ENCODE measurements at places on chromosomes 12 and 14.

DNA sequence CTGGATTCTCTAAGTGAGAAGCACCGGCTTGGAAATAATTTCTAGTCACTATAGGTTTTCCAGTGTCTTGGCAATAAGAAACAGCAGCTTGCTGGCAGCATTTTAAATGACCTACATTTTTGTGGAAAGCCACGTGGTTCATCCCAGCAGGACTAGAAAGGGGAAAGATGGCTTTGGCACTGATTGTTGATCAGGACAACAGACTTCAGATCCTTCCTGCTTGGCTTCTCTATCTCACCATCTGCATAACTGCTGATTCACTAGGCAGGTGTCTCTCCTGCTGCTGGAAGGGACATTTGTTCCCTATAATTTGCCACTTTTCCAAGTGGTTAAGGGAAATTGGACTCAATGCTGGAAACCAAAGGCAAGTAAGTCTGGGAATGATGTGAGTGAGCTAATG, 131.0 kb downstream of the TTC8 start:
- H3K4me3 ChIP-seq: no peak overlapping the region
- no peaks in the 10 kb centered on the region for H3K36me3 ChIP-seq
- no peak overlapping the region for H3K27ac ChIP-seq

DNA sequence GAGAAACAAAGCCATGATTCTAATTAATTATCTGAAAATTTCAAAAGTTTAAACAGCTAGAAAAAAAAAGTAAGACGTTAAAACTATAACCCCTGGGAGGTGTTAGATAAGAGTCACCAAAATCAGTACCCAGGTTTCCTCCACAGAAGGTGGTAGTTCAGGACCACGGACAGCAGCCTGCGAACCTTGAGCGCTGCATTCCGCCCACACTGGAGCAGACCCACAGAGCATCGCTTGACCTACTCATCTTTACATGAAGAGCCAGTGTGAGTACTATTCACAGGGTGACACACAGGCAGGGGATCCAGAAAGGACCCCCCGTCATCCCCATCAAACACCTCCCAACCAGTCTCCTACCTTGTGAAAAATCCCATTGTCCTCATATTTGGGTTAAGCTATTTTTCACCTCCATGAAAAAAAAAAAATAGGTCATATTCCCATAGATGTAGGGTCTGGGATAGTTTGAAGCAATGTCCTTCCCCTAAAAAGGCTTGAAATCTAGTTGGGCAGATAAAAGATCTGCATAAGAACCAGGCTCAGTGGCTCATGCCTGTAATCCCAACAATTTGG, 8.8 kb upstream of the CHGA start:
- no peaks in the 10 kb centered on the region for H3K4me1 ChIP-seq
- H3K4me3 ChIP-seq: no peak overlapping the region
- no peak overlapping the region for H3K27ac ChIP-seq
- no peaks in the 10 kb centered on the region for H3K27me3 ChIP-seq
- DNase-seq: no peak

- H3K4me1 ChIP-seq: no peaks in the 10 kb centered on the region
- no peaks in the 10 kb centered on the region for H3K27me3 ChIP-seq
- no peaks in the 10 kb centered on the region for H3K36me3 ChIP-seq
- H3K27ac ChIP-seq: no peak overlapping the region
Observed at GRCh38 chr14:82224610-82225009, 691.0 kb upstream of the SEL1L start.

DNA sequence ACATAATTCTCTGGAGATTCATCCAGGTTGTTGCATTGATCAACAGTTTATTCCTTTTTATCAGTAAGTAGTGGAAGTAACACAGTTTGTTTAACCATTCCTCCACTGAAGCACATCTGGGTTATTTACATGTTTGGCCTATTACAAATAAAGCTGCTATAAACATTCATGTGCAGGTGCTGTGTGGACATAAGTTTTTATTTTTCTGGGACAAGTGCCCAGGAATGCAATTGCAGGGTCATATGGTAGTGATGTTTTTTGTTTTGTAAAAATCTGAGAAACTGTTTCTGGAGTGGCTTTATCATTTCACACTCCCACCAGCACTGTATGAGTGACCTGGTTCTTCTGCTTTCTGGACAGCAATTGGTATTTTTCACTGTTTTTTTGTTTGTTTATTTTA, 505.4 kb downstream of the CCER1 start:
- H3K36me3 ChIP-seq: no peaks in the 10 kb centered on the region
- DNase-seq: no peak
- no peaks in the 10 kb centered on the region for H3K4me1 ChIP-seq
- H3K27ac ChIP-seq: no peak overlapping the region
- H3K27me3 ChIP-seq: no peaks in the 10 kb centered on the region

- H3K27ac ChIP-seq: no peak overlapping the region
- no peaks in the 10 kb centered on the region for H3K27me3 ChIP-seq
- no peaks in the 10 kb centered on the region for H3K4me1 ChIP-seq
- DNase-seq: no peak
Observed at GRCh38 chr12:24111616-24112015, 162.1 kb upstream of the SOX5 start.

DNA sequence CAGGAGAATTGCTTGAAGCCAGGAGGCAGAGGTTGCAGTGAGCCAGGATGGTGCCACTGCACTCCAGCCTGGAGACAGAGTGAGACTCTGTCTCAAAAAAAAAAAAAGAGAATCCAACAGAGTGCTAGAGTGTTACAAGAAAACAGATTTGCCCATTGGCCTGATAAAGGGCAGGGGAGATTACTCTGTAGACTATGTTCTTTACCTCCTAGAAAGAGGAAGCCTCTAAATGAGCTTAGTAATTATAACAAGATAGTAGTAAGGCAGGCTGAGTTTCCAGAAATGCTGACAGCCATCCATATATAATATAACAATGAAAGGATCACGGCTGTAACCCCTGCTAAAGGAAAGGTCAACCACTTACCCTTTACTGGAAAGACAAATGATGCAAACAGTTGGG, 24.4 kb downstream of the AK7 start:
- H3K36me3 ChIP-seq: no peaks in the 10 kb centered on the region
- no peak for DNase-seq
- no peak overlapping the region for H3K27ac ChIP-seq
- no peaks in the 10 kb centered on the region for H3K27me3 ChIP-seq

- H3K4me3 ChIP-seq: no peak overlapping the region
- H3K27me3 ChIP-seq: no peaks in the 10 kb centered on the region
- no peak for DNase-seq
- H3K27ac ChIP-seq: no peak overlapping the region
- peaks cover 32% of the 10 kb centered on the region for H3K36me3 ChIP-seq
Observed at GRCh38 chr14:22572562-22573058, 16.4 kb downstream of the DAD1 start.

- H3K27me3 ChIP-seq: no peaks in the 10 kb centered on the region
- no peak overlapping the region for H3K4me3 ChIP-seq
- H3K4me1 ChIP-seq: peaks cover 12% of the 10 kb centered on the region
- H3K36me3 ChIP-seq: no peaks in the 10 kb centered on the region
- no peak overlapping the region for H3K27ac ChIP-seq
Observed at GRCh38 chr14:92529903-92530302, 16.3 kb downstream of the RIN3 start.

- H3K4me3 ChIP-seq: no peak overlapping the region
- H3K4me1 ChIP-seq: peaks cover 15% of the 10 kb centered on the region
- H3K27me3 ChIP-seq: no peaks in the 10 kb centered on the region
- no peak overlapping the region for H3K27ac ChIP-seq
- no peak for DNase-seq
- no peaks in the 10 kb centered on the region for H3K36me3 ChIP-seq
Observed at GRCh38 chr12:49838973-49839633, 3.8 kb downstream of the BCDIN3D start.

GRCh38 chr12:80217011-80217535, 117.7 kb downstream of the OTOGL start:
- H3K27ac ChIP-seq: peak overlapping the region; percentile 17
- H3K4me1 ChIP-seq: no peaks in the 10 kb centered on the region
- H3K27me3 ChIP-seq: no peaks in the 10 kb centered on the region
- DNase-seq: no peak

GRCh38 chr12:5073853-5074252, 30.2 kb downstream of the KCNA5 start:
- no peaks in the 10 kb centered on the region for H3K27me3 ChIP-seq
- H3K4me1 ChIP-seq: peaks cover 30% of the 10 kb centered on the region
- H3K36me3 ChIP-seq: no peaks in the 10 kb centered on the region

DNA sequence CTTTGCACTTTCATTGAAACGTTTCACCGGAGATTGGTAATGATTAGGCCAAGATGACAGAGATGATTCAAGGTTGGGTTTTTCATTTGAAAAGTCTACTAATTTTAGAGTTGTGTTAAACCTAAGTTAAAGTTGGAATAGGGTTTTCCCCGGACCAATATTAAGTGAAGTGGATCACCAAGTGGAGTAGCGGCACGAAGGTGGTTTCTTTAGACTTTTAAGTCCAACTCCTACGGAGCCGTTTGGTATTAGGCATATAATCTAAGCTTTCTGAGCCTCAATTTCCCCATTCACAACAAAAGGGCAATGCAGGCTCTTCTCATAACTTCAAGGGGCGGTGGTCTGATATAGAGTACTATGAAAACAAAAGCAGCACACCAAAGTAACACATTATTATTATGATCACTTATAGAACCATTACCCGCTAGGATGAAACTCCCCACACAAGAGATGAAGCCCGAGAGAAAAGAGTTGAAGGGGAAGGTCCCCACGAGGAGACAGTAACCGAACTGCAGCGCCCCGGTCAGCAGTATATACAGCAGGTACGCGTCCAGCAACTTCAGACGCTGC, 413 bp downstream of the DAD1 start:
- peak overlapping the region; percentile 91 for H3K27ac ChIP-seq
- peak overlapping the region; percentile 91 for H3K4me3 ChIP-seq
- no peak for DNase-seq
- H3K4me1 ChIP-seq: peaks cover 57% of the 10 kb centered on the region

GRCh38 chr12:85309125-85309566, 29.1 kb downstream of the ALX1 start:
- H3K4me3 ChIP-seq: no peak overlapping the region
- no peaks in the 10 kb centered on the region for H3K27me3 ChIP-seq
- DNase-seq: no peak
- no peaks in the 10 kb centered on the region for H3K4me1 ChIP-seq
- no peaks in the 10 kb centered on the region for H3K36me3 ChIP-seq
- no peak overlapping the region for H3K27ac ChIP-seq

DNA sequence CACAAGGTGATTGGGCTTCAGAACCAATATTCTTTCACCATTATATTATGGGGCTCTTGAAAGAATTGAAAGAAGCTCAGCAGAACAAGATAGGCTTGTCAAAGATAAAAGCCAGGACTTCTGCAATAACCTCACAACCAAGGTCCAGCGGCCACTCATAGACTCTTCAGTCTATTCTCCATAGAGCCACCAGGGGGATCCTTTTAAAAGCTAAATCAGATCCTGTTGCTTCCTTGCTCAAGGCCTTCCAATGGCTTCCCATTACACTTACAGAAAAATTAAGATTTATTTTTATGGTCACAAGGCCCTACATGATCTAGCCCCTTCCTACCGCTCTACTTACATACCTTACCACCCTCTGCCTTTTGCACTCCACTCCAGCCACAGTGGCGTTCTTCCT, 169.6 kb downstream of the C12orf42 start:
- no peak overlapping the region for H3K4me3 ChIP-seq
- no peak overlapping the region for H3K27ac ChIP-seq
- no peak for DNase-seq

DNA sequence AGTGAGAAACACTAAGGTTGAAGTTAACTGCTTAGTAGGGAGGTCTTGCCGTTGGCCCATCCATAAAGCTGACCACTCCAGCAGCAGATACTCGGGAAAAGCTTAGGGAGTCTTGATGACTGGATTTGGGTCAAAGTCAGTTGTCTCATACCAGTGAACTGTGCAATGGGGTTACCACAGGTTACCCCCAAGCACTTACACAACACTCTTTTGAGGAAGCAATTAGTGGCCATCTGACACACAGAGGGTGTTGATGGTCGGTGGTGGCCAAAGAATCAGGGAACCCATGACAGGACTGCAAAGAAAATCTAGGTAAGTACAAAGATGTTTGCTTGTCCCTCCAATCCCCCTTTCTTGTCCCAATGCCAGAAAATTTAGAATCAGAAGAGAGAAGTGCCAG, 410.2 kb downstream of the APAF1 start:
- DNase-seq: no peak
- no peak overlapping the region for H3K4me3 ChIP-seq
- no peaks in the 10 kb centered on the region for H3K4me1 ChIP-seq

GRCh38 chr12:31308116-31308515, 17.8 kb downstream of the SINHCAF start:
- no peak overlapping the region for H3K27ac ChIP-seq
- no peaks in the 10 kb centered on the region for H3K27me3 ChIP-seq
- H3K4me3 ChIP-seq: no peak overlapping the region
- H3K4me1 ChIP-seq: no peaks in the 10 kb centered on the region

DNA sequence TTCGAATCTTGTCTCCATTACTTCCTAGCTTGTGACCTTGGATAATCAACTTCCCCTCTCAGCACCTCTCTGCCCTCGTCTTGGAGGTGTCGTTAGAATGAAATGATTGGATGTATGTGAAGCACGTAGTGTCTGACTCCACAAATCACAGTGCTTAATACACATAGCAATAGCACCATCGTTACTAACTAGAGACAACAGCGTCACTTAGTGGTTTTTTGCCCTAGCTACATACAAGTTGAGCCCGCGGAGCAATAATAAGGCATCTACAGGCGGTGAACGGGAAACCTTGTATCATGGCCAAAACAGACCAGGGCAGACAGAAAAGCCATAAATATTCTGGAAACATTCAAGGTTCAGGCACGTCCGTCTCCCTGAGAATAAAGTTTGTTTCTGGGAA, 154.9 kb downstream of the ASCL4 start:
- H3K4me1 ChIP-seq: no peaks in the 10 kb centered on the region
- H3K27ac ChIP-seq: no peak overlapping the region
- H3K4me3 ChIP-seq: no peak overlapping the region
- DNase-seq: no peak
- H3K27me3 ChIP-seq: no peaks in the 10 kb centered on the region

- no peak overlapping the region for H3K27ac ChIP-seq
- H3K27me3 ChIP-seq: no peaks in the 10 kb centered on the region
Observed at GRCh38 chr12:128083132-128083729, 183.7 kb upstream of the TMEM132C start.

- H3K36me3 ChIP-seq: no peaks in the 10 kb centered on the region
- no peak overlapping the region for H3K4me3 ChIP-seq
- no peak overlapping the region for H3K27ac ChIP-seq
- H3K4me1 ChIP-seq: peaks cover 27% of the 10 kb centered on the region
Observed at GRCh38 chr14:105075379-105076295, 10.4 kb upstream of the GPR132 start.

GRCh38 chr14:72387726-72388125, 455.5 kb downstream of the RGS6 start:
- H3K27me3 ChIP-seq: no peaks in the 10 kb centered on the region
- no peak overlapping the region for H3K27ac ChIP-seq
- no peak for DNase-seq

All from right atrium auricular region (tissue), 2 donors.